Right renal pelvis (tissue), 4 donors: ENCODE measurements at places on chromosomes 12 and 14.
A peak's percentile ranks its signal among the peaks of the same experiment; 100 is the strongest.

- DNase-seq: no peak
These were observed 7.6 kb downstream of the NYNRIN start for GRCh38 chr14:24406416-24406815.

DNA sequence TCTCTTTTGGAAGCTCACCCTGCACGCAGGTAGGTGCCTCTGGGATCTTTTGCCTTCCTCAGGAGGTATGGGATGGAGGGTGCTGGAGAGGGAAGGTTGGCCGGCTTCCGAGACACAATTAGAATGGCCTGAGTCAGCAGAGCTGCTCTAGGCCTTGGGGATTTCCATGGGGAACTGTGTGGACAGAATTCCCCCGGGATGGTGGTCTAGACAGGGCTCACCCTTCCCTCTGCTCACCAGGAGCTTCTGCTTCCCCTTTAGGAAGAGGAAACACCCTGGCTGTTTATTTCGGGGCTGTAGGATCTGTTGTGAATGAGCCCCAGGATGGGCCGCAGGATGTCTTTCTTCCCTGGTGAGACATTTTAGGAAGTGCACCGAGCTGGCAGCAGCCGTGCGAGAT lies 43.7 kb upstream of the TMED10 start:
- DNase-seq: no peak

DNA sequence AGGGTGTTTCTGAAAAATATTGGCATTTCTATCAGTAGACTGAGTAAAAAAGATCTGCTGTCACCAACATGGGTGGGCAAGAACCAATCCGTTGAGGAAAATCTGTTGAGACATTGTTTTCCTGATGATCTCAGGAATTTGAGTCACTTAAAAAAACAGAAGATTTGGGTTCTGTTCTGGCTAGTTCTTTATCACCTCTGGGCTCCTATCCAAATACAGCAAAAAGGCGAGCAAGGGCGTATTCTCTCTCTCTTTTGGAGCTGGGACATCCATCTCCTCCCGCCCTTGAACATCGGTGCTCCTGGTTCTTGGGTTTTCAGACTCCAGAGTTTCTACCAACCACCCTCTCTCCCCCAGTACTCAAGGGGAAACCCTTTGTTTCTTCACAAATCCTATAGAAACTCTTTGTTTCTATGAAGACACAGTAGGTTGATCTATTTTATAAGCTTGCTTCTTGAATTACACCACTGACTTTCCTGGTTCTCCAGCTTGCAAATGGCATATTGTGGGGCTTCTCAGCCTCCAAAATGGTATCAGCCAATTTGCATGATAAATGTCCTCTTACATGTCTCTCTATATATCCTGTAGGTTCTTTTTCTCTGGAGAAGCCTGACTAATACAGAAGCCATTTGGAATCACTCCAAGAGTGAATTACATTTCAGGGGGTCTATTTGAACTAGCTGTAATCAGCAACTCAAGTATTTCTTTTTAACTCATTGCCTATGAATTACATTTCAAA lies 263.9 kb upstream of the TMTC1 start:
- no peak for DNase-seq

DNA sequence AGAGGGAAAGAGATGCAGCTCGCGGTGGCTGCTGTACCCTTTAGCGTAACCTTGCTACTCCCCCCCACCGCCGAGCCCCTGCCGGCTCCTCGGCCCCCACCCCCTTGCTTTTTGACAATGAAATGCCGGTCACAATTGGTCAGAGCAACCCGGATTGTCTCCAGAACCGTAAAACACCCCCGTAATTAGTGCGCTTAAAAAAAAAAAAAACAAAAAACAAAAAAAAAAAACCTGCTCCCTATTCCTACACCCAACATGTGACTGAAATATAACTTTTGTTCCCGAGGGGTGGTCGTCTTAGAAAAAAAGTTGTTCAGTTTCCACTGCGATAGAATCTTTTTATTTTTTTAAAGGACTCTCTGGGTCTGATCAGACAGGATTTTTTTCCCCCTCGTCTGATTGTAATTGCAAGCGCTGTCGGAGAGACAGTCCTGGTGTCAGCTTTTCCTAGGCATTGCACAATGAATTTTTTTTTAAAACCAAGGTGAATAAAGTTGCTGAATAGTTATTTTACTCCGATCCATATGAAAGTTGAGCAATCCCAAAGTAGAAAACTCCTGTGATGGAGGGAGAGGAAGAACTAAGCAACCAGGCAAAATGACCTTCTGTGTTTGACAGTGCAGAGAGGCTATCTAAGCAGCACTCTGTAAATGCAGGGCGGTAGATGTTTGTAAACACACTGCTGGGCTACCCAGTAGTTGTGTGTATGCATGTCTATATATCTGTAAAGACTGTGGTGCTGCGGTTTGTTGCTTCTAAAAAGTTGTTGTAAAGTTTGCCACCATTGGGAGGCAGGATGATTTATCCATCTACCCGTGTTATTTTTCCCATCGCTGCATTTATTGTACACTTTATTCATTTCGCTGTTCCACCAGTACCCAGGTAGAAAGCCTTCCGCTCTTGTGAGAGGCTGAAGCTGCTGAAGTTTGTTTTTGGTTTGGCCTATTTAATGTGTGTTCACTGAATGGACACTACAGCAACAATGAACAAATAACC lies 1.1 kb downstream of the ETV6 start:
- no peak for DNase-seq

- no peak for DNase-seq
These were observed 4.3 kb upstream of the MYF6 start for GRCh38 chr12:80702889-80703805.

- no peak for DNase-seq
These were observed 75.4 kb downstream of the CCDC92 start for GRCh38 chr12:123897221-123897620.

GRCh38 chr14:84792722-84793410 lies 737.1 kb upstream of the FLRT2 start:
- DNase-seq: no peak

DNA sequence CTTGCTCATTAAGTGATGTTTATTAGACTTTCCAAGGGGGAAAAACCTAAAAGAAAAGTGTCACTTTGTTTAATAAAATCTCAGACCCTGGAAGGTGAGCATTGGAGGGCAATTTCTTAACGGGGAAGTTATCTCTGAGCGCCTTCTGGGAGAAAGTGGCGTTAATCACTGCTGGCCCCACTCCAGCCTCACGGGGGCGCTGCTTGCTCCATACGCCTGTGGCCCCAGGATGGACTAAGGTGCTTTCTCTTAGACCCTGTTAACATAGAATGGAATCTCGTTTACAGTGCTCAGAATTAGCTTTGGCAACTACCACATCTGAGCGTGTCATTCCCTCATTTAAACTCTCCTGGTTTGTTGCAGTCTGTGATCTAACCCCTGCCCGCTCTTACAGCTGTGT lies 16.4 kb upstream of the PRIMA1 start:
- DNase-seq: no peak

DNA sequence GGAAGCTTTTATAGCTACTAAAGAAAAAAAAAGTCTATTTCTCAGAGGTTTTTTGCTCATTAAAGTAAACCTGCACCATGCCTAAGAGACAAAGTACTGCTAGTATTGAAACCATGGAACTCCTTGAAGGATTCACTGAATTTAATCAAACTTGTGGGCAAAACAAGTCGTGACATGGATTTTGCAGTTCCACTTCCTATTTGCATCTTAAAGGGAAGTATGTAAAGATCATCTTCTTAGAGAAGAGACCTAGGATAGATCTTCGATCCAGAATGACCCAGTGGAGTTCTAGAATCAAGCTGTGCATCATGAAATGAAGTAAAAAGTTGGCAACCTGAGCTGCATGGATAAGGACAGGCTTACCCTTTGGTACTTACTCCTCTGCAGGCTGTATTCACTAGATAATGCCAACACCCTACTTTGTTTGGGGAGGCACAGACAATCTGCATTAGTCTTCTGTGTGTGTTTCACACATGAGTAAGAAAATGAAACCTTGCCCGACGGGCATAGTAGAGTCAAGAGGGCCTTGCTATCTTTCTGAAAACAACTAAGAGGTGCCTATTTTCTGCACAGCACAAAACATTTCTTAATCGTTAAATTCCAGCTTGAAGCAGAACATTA lies 1.9 kb downstream of the GNG2 start:
- DNase-seq: no peak

GRCh38 chr12:124617615-124618014 lies 50.2 kb upstream of the NCOR2 start:
- DNase-seq: no peak

DNA sequence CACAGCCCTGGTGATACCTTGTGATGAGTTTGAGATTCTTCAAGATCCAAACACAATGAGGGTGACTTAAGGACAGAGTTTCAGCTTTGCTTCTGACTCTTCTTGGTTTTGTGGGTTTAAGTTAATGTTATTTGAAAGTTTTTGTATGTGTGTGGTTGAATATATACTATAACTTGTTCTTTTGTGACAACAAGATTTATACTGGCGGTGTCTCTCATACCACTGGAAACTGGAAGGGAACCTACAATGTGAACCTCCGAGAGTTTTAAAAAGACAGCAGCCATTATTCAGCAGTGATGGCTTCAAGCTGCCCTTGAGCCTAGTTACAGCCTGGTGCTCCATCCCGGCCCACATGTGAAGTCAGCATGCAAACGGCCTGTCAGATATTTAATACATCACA lies 87.9 kb upstream of the IGF1 start:
- DNase-seq: peak; percentile 27

DNA sequence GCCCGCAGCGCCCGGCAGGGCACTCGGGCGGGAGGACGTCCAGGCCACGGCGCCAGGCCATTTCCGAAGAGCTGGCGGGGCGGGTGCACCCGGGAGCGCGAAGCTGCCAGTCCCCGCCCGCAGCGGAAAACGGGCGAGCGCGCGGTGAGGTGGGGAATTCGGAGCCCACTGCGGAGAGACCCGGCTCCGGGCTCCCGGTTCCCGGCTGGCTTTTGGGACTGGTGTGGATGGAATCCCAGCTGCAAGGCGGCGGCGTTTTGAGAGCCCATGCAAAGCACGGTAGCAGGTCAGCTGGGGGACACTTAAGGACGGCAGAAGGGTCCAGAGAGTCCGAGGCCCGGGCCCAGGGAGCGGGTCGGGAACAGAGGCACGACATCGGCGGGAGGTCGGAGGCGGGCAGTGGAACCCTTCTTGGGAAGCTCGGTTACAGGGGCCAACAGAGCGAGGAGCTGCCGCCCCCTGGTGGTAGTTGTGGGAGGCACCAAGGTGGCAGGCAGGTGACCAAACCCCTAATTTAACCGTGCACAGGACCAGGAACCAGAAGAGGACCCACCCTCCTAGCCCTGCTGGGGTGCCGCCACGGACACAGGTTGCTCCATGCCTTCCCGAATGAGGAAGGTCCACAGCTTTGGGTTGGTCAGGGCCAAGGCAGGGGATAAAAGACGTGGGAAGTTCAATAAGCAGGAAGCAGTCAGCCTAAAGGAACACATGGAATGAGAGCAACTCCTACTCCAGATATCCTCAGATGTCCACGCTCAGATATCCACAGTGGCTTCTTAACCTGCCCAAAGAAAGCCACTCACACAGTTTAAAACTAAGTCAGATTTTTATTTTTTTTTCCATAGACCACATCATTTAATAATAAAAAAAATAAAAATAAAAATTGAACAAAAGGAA lies 685 bp upstream of the CDH24 start:
- DNase-seq: peak; percentile 85

GRCh38 chr12:129966146-129966995 lies 62.5 kb upstream of the TMEM132D start:
- no peak for DNase-seq

- DNase-seq: no peak
These were observed at the start of gene HOXC6 for GRCh38 chr12:54028314-54029201. Gene HOXC6 (plus strand): TSS chr12:54028440. CDS start chr12:54028522, 82 bp downstream.
